Stimulated activated CD8-positive, alpha-beta memory T cell treated with anti-CD3 and anti-CD28 coated beads, Interleukin-15, amount 100 ng/mL, for 1 hour (primary cell): ENCODE measurements at places on chromosomes 4 and X.
A peak's percentile ranks its signal among the peaks of the same experiment; 100 is the strongest.

DNA sequence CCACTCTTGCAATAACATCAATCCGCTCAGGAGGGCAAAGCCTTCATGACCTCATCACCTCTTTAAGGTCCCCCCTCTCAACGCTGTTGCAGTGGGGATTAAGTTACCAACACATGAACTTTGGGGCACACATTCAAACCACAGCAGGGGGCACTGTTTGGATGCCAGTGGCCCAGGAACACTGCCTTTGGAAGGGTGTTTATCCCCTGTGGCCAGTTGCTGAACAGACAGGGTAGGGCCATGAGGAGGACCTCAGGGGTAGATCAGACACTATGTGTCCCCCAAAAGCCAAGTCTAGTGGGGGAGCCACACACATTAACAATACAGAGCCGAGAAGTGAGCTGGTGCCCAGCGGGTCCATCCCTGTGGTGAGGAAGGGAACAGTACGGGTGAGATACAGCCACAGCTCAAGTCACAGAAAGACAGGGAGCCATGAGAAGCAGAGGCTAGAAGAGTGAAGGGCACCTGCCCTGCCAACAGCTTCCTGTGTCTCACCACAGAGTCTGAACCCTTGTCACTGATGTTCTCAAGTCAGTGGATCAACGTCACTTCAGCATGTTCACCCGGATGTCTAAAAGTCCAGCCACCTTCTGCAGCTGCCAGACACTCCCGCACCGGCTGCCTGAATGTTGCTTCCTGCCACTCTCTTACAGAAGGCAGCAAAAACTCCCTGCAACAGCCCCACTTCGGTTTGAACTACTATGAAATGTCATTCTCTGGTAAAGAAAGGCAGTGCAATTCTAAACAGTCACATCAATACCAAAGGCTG, 19.9 kb upstream of the MXD4 start:
- peak; percentile 49 for DNase-seq

GRCh38 chr4:4416981-4417380, 30.1 kb downstream of the NSG1 start:
- no peak for DNase-seq

DNA sequence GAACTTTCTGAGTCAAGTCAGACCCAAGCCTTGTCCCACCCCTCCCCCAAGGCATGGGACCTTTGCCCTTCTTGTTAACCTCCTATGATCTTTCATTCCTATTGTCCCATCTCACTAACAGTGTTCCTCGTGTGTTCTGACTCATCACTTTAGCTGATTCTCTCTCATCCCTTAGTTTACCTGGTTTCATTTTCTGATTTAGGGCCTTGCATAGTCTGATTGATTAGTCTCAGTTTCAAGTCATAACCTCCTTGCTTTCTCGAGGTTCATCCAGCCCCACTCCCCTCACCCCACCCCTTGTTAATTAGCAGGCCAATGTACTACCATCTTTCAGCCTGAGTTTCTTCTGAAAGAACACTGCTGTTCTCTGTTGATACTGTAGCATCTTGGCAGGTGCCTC, 517.4 kb downstream of the RPA4 start:
- no peak for DNase-seq

- no peak for DNase-seq
Measured at GRCh38 chr4:116453127-116453526, 632.2 kb downstream of the TRAM1L1 start.

GRCh38 chrX:17860179-17860780, 818 bp downstream of the RAI2 start:
- no peak for DNase-seq

GRCh38 chrX:49041744-49042580, 1.2 kb downstream of the TFE3 start:
- no peak for DNase-seq
